ENCODE measurements at places on chromosomes 16 and 17.

- no peak for DNase-seq
Measured at GRCh38 chr17:77526259-77526711, 385.5 kb downstream of the SEC14L1 start.

GRCh38 chr17:63700528-63701455, 867 bp upstream of the LIMD2 start:
- no peak for DNase-seq

- no peak for DNase-seq
Measured at GRCh38 chr17:28968231-28968913, 17.1 kb upstream of the PHF12 start.

DNA sequence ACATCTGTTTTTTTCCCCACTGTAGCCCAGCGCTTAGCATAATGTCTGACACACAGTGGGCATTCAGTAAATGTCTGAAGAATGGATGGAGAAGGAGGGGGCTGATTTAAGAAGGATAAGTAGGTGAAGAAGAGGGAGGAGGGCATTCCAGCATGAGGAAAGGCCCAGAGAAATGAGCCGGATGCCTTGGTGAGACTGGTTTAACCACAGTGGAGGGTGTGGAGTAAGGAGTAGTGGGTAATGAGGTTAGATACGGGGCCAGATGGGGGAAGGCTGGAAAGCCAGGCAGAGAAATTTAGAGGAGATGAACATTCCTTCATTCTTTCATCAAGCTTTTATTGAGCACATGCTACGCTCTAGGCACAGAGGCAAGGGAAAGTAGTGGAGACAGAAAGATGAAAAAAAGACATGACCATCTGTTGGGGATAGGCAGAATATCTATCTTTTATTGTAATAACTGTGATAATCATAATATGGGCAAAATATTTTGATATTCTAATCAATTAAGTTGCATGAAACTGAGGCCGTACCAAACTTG, 43.7 kb upstream of the NFAT5 start:
- no peak for DNase-seq

- DNase-seq = no peak
Measured at GRCh38 chr17:78130437-78131101, at the start of gene TMC8. TMC8 (plus strand) TSS chr17:78130771; CDS start chr17:78131589, 818 bp downstream.

- DNase-seq = no peak
Measured at GRCh38 chr16:66515596-66516508, 34.1 kb downstream of the TK2 start.

DNA sequence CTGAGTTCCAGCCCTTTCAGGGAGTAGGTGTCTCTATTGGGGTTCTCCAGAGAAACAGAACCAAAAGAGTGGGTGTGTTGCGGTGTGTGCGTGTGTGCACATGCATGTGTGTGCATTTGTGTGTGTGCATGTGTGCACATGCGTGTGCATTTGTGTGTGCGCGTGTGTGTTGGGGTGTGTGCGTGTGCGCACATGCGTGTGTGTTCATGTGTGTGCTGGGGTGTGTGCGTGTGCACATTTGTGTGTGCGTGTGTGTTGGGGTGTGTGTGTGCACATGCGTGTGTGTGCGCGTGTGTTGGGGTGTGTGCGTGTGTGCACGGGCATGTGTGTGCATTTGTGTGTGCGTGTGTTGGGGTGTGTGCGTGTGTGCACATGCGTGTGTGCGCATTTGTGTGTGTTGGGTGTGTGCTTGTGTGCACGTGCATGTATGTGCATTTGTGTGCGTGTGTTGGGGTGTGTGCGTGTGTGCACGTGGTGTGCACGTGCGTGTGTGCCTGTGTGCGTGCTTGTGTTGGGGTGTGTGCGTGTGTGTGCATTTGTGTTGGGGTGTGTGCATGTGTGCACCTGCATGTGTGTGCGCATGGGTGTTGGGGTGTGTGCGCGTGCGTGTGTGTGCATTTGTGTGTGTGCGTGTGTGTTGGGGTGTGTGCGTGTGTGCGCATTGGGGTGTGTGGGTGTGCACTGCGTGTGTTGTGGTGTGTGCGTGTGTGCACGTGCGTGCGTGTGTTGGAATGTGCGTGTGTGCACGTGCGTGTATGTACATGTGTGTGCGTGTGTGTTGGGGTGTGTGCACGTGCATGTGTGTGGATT, 38.4 kb upstream of the JPH3 start:
- no peak for DNase-seq
